ENCODE measurements at places on chromosomes 16 and 17. TPM values are rescaled to one million over a fixed set of nuclear protein-coding genes. Genes with fewer than 3 reads are reported as not detected.

GRCh38 chr16:84144209-84144858 lies 643 bp downstream of the HSDL1 start:
- no peaks in the 10 kb centered on the region for H3K36me3 ChIP-seq
- H3K27me3 ChIP-seq, result no peaks in the 10 kb centered on the region
- H3K4me3 ChIP-seq, result peak overlapping the region; percentile 95
- H3K27ac ChIP-seq, result peak overlapping the region; percentile 93
- peak; percentile 51 for DNase-seq
- peaks cover 34% of the 10 kb centered on the region for H3K4me1 ChIP-seq

GRCh38 chr16:16081141-16081540 lies 131.7 kb downstream of the ABCC1 start:
- H3K36me3 ChIP-seq, result peaks cover 92% of the 10 kb centered on the region
- no peak overlapping the region for H3K27ac ChIP-seq

DNA sequence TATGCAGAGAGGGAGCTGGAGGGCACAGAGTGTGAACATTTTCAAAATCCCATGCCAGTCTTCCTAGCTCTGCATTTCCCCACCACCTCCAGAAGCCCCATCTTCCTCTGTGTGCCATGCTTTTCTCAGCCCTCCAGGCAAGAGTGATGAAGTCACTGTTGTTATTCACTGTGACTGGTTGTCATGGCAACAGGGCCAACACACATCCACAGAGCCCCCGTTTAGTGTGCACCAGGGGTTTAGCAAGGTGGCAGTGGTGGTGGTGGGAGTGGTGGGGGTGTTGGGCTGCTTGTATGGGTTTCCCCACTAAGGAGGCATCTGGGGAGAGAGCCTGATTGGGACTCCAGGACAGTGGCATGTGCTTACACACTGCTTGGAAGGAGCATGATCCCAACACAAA lies 309.9 kb upstream of the ASIC2 start:
- no peaks in the 10 kb centered on the region for H3K36me3 ChIP-seq
- peaks cover 14% of the 10 kb centered on the region for H3K27me3 ChIP-seq
- DNase-seq, result no peak
- H3K4me3 ChIP-seq, result no peak overlapping the region
- no peak overlapping the region for H3K27ac ChIP-seq

DNA sequence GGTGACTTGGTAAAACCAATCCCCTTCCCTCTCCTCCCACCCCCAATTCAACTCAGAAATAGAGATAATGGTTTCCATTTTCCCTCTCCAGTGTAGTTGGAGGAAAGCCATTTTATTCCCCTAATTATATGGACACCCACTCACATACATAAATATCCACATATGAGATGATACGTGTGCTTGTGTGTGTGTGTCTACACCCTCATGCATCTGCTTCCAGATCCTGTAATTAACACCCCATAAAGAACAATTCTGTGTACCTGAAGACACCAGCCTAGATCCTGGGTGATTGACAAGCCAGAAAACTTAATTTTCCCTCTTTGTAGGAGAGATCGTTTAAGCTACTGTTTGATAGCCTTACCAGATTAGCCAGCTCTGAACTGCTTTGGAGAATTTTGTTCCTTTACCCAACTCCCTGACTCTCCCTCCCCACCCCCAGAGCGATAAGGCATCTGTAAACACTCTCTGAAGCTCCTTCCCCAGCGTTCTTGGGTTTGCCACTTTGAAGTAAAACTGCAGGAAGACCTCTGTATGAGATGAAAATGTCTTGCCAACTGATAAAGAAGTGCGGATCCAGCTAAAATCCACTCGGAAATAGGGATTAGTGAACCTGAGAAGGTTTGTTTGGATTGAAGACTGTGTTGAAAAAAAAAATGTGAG lies 175.7 kb downstream of the RGS9 start:
- H3K36me3 ChIP-seq, result no peaks in the 10 kb centered on the region
- H3K4me3 ChIP-seq, result no peak overlapping the region
- H3K27me3 ChIP-seq, result peaks cover 8% of the 10 kb centered on the region
- H3K27ac ChIP-seq, result no peak overlapping the region
- H3K4me1 ChIP-seq, result peaks cover 19% of the 10 kb centered on the region
- DNase-seq, result no peak

DNA sequence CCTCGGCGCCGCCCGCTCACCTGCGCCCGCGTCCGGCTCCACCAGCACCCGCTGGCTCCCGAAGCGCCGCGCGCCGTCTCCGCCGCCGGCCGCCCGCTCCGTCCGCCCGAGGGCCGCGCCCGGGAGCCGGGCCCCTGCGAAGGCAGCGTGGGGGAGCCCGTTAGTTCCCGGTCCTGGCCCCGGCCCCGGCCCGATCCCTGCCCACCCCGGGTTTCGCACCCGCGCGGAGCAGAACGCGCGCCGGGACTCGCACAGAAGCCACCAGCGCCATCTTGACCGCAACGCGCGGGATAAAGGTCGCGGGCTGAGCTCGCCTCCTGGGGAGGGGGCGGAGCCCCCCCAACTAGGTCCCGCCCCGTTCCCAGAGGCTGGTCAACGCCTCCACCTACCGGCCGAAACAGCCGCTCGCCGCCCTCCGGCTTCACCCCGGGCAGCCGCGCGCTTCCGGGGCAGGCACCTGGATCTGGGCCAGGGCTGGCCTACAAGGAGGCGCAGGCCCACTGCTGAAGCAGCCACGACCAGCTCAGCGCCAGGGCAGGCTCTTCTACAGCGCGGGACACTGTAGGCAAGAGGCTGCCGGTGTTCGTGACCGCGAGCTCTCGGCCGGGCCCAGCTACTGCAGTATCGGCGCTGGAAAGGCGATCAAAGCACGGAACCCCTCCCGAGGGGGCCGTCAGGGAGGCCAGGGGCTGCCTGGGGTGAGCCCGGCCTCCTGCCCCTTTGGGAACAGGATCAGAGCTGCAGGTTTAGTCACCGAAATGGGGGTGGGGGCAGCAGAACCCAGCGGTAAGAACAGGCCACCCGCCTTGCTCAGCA lies at the start of gene ECI1:
Gene ECI1, minus strand, starts transcription at position 292 of the 816 bp plus-strand sequence. Its CDS starts 21 bp downstream, at position 271.
- peaks cover 8% of the 10 kb centered on the region for H3K4me1 ChIP-seq
- peak within 1 kb of the TSS; percentile 86 for H3K4me3 ChIP-seq
- no peaks in the 10 kb centered on the region for H3K36me3 ChIP-seq
- peak; percentile 40 for DNase-seq
- H3K27ac ChIP-seq, result peak within 1 kb of the TSS; percentile 91

GRCh38 chr17:53470626-53471025 lies 352.1 kb upstream of the KIF2B start:
- H3K27ac ChIP-seq, result no peak overlapping the region
- DNase-seq, result no peak
- H3K27me3 ChIP-seq, result no peaks in the 10 kb centered on the region
- H3K4me3 ChIP-seq, result no peak overlapping the region

DNA sequence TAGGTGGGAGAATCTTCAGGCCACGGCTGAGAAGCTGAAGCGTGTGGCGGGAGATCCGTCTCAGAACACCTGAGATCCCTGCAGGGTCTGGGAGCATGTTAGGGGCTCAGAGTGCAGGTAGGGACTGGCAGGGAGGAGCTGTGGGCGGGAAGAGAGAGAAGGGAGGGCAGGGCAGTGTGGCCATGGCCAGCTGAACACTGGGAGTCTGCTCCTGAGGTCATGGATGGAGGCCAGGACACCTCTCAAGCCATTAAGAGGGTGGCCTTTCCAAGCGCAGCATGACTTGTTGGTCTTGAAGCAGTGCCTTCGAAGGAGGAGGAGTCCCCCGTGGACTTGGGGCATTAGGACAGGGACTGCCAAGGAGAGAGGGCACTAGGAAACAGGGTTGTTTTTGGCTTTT lies 23.7 kb downstream of the NAA60 start:
- H3K4me3 ChIP-seq, result no peak overlapping the region
- peak overlapping the region; percentile 75 for H3K27ac ChIP-seq
- H3K27me3 ChIP-seq, result no peaks in the 10 kb centered on the region
- H3K36me3 ChIP-seq, result no peaks in the 10 kb centered on the region
- H3K4me1 ChIP-seq, result peaks cover 81% of the 10 kb centered on the region
- no peak for DNase-seq

- peaks cover 3% of the 10 kb centered on the region for H3K27me3 ChIP-seq
- peak; percentile 70 for DNase-seq
- no peaks in the 10 kb centered on the region for H3K4me1 ChIP-seq
- no peak overlapping the region for H3K4me3 ChIP-seq
Observed at GRCh38 chr17:34171245-34171818, 83.8 kb upstream of the CCL2 start.

DNA sequence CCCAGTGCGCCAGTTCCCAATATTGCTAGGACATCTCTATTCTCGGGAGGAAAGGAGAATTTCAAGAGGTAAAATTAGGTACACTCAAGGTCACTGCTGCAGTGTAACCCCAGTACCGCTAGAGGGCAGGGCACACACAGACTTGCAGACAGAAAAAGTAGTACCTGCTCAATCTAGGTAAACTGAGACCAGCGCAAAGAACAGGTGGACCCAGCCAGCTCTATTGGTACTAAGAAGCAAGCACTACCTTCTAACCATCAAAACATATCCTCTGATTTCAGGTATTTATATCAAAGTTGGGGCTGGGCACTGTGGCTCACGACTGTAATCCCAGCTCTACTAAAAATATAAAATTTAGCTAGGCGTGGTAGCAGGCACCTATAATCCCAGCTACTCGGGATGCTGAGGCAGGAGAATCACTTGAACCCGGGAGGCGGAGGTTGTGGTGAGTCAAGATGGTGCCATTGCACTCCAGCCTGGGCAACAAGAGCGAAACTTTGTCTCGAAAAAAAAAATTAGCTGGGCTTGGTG lies 3.6 kb upstream of the WDR81 start:
- no peaks in the 10 kb centered on the region for H3K36me3 ChIP-seq
- peak overlapping the region; percentile 66 for H3K27ac ChIP-seq
- DNase-seq, result peak; percentile 70
- peak overlapping the region; percentile 36 for H3K4me3 ChIP-seq

- H3K4me3 ChIP-seq, result no peak overlapping the region
- DNase-seq, result no peak
- H3K27me3 ChIP-seq, result no peaks in the 10 kb centered on the region
- peak overlapping the region; percentile 80 for H3K27ac ChIP-seq
Observed at GRCh38 chr17:58504826-58505351, 9.5 kb downstream of the MTMR4 start.

GRCh38 chr17:74646231-74646630 lies 22.7 kb upstream of the CD300E start:
- H3K4me1 ChIP-seq, result peaks cover 30% of the 10 kb centered on the region
- H3K4me3 ChIP-seq, result no peak overlapping the region
- DNase-seq, result no peak
- H3K36me3 ChIP-seq, result no peaks in the 10 kb centered on the region

DNA sequence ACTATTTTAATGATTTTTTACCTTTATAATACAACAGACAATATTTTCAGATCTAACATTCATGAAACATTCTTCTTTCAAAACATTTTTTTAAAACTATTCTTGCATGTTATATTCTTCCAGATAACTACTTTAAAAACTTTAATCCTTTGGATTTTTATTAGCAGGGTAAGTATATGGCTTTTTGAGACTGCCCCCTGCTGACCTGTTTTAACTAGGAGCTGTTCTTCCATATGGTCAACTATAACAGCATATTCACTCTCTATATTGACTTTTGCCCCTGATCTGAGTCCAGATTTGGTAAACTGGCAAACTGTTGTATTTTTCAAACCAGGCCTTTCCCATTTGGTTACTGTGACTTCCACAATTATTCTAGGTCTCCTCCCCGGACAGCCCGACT lies 16.5 kb downstream of the ZNF18 start:
- no peaks in the 10 kb centered on the region for H3K27me3 ChIP-seq
- H3K27ac ChIP-seq, result no peak overlapping the region
- H3K4me1 ChIP-seq, result peaks cover 10% of the 10 kb centered on the region
- DNase-seq, result no peak
- peaks cover 44% of the 10 kb centered on the region for H3K36me3 ChIP-seq

GRCh38 chr17:31015639-31016038 lies 44.8 kb downstream of the RNF135 start:
- DNase-seq, result no peak
- peaks cover 2% of the 10 kb centered on the region for H3K36me3 ChIP-seq
- H3K4me3 ChIP-seq, result no peak overlapping the region
- H3K27ac ChIP-seq, result no peak overlapping the region
- no peaks in the 10 kb centered on the region for H3K4me1 ChIP-seq
- no peaks in the 10 kb centered on the region for H3K27me3 ChIP-seq

GRCh38 chr17:58362368-58363014 lies 10.5 kb upstream of the SUPT4H1 start:
- H3K27me3 ChIP-seq, result no peaks in the 10 kb centered on the region
- no peaks in the 10 kb centered on the region for H3K36me3 ChIP-seq
- peaks cover 14% of the 10 kb centered on the region for H3K4me1 ChIP-seq
- H3K4me3 ChIP-seq, result no peak overlapping the region
- no peak for DNase-seq

GRCh38 chr16:3726021-3726687 lies 8.8 kb upstream of the TRAP1 start:
- no peak for DNase-seq
- no peak overlapping the region for H3K4me3 ChIP-seq
- peaks cover 37% of the 10 kb centered on the region for H3K36me3 ChIP-seq
- no peaks in the 10 kb centered on the region for H3K27me3 ChIP-seq

DNA sequence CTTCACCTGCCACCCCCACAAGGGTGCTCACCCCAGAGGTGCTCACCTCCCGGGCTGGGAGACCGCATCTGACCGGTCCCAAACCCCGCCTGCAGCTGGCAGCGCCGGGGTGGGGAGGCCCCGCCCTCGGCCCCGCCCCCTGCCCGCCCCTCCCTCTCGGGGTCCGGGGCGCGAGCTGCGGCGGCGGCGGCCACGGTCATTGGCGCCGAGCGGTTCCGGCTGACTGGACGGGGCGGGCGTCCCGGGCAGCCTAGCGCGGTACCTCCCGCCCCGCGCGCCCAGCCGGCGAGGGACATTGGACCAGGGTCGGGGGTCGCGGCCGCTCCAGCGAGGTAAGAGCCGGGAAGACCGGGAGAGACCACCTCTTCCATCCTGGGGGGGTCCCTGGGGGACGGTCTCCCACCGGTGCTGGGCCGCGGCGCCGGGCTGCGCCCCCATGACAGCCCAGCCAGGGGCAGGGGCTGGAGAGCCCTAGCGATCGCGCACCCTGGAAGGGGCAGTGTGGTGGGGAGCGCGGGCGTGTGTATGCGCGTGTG lies at the start of gene CACNG5:
Gene CACNG5, plus strand, starts transcription at position 199 of the 536 bp plus-strand sequence. CDS start 42,216 bp downstream, outside the sequence.
- H3K27me3 ChIP-seq, result peaks cover 49% of the 10 kb centered on the region
- no peak for DNase-seq
- H3K36me3 ChIP-seq, result no peaks in the 10 kb centered on the region
- no peak within 1 kb of the TSS for H3K27ac ChIP-seq
- no peak within 1 kb of the TSS for H3K4me3 ChIP-seq

- no peaks in the 10 kb centered on the region for H3K36me3 ChIP-seq
- H3K4me3 ChIP-seq, result no peak overlapping the region
- peaks cover 37% of the 10 kb centered on the region for H3K27me3 ChIP-seq
- DNase-seq, result no peak
- H3K27ac ChIP-seq, result no peak overlapping the region
Observed at GRCh38 chr16:10708969-10709368, 14.2 kb upstream of the TEKT5 start.

FOXC2 gene
- polyA plus RNA-seq, result not detected

MYOCD gene
- polyA plus RNA-seq, result not detected

PDE6G gene
- 19.6 TPM for polyA plus RNA-seq

HOXB7 gene
- polyA plus RNA-seq, result 0.40 TPM

SPNS3 gene
- polyA plus RNA-seq, result 13.7 TPM

PRSS8 gene
- polyA plus RNA-seq, result not detected

KRT33B gene
- not detected for polyA plus RNA-seq

MFAP4 gene
- not detected for polyA plus RNA-seq

MT1F gene
- 82.3 TPM for polyA plus RNA-seq

ITGAL gene
- polyA plus RNA-seq, result 121 TPM

PLD6 gene
- 9.8 TPM for polyA plus RNA-seq

SMPD3 gene
- polyA plus RNA-seq, result 0.80 TPM

BICDL2 gene
- not detected for polyA plus RNA-seq

CMTM2 gene
- polyA plus RNA-seq, result not detected

SLC5A11 gene
- polyA plus RNA-seq, result not detected

MYH1 gene
- polyA plus RNA-seq, result not detected

SDR42E2 gene
- 0.23 TPM for polyA plus RNA-seq

C16orf46 gene
- 0.16 TPM for polyA plus RNA-seq

ACSM2A gene
- not detected for polyA plus RNA-seq
